ENCODE measurements at places on chromosomes 3 and 15.

GRCh38 chr3:56042326-56042951 is 425.8 kb downstream of the ERC2 start:
- DNase-seq = no peak

DNA sequence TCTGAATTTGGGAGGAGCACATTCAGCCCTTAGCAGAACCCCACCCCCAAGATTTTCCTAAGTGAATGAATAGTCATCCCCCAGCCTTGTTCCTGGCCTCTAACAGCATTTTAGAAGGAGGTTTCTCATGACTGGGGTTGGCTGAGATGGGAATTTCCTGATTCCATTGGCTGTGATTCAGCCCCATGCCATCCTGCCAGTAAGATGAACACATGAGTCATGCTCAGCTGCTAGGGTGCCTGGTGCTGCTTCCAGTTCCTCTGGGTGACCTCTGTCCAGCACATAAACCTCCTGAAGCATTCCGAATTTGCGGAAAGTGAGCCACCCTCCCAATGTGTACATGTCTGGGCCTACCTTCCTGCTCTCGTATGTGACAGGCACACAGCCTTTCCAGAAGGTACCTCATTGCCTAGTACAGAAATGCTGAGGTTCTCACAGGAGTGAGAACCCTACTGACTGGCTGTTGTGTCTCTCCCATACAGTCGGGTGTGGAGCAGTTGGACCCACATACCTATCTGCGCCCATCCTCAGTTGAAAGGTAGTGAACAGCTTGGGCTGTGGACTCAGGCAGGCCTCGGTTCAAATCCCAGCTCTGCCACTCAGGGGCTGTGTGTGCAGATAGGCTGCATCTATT is 91.7 kb downstream of the APBA2 start:
- no peak for DNase-seq

DNA sequence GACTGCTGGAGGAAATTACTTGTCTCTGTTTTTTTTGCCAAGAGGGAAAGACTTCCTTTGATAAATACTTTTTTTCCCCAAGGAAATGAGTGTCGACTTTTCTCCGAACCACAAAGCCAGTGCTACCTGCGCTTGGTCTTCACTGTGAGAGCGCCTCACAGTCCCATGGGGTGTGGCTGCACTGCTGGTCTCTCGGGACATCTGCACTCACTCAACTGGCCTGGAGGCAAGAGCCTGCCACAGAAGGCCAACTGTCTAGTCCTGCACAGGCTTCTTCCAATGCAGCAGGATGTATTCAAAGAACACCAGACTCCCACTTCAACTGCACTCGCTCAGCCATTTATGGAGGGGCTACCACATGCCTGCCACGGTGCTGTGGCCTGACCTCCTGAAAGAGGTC is 40.6 kb upstream of the CGNL1 start:
- DNase-seq = no peak

DNA sequence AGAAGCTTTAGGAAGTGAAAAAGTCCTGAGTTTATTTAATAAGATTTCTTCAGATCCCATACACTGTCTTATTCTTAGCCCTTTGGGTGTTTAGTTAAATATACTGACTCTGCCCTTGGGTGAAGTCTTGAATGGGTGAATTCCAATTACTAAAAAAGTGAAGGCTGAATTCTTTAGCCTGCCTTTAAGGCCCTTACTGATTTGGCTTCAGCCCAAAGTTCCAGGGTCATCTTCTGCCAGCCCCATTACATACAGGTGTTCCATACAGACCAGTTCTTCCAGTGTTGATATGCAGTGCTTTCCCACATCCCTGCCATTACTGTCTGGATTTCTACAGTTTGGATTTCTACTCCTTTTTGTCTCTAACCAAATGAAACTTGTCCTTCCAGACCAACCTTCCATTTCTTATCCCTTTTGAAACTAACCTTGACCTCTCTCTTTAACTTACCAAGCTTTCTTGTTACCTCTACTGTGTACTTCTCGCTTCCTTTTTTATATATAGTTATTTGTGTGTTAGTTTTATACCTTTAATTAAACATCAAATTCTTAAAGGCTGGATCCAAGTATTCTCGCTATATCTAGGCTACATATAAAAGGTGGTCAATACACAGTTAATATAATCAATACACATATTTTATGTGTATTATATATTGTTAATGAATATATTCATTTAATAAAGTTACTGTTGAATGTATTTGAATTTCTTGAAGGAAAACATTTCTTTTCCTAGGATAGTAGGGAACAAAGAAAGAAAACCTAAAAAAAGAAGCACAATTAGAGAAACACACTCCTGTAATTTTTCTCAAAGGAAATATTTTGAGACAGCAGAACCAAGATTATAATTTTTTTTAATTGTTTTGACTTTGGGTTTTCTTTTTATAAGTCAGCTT is 15.0 kb downstream of the MBNL1 start:
- DNase-seq = no peak

GRCh38 chr15:82855286-82856100 is 46.1 kb downstream of the WHAMM start:
- DNase-seq = no peak

DNA sequence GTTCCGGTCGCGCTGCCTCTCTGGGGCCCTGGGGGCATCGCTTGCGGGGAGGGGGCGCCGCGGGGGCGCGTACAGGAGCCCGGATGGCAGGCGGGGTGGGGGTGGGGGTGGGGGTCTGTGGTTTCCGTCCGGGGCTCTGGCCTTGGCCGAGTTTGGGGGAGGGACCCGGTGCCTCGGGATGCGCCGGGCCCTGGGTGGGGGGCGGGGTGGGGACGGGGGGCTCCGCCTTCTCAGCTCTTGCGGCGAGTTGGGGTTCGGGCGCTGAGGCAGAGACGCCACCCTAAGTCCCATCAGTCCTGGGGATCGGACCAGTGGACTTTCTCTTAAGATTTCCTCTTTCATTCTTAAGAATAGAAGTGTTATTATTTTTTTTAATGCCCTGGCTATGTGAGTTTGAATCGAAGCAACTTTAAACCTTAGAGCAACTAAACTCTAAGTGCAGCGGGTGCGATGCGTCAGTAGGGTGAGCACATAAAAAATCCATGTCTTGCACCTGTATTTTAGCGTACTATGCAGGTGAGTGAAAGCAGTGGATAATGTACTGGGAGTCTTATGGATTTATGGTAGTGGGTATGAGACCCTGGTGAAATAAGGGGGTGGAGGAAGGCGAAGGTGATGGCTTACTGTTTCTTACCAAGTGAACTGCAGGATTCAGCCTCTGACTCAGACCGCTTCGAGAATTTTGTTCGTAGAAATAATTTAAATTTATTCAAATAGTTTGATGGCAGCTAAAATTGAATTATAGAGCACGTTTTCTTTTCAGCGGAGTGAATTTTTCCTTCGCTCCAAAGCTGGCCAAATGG is 762 bp downstream of the CTNNB1 start:
- DNase-seq = peak; percentile 46

- no peak for DNase-seq
These were observed 221.3 kb downstream of the OPA1 start for GRCh38 chr3:193814166-193814892.

- DNase-seq = no peak
These were observed 231.6 kb downstream of the ZIC1 start for GRCh38 chr3:147640781-147641180.

DNA sequence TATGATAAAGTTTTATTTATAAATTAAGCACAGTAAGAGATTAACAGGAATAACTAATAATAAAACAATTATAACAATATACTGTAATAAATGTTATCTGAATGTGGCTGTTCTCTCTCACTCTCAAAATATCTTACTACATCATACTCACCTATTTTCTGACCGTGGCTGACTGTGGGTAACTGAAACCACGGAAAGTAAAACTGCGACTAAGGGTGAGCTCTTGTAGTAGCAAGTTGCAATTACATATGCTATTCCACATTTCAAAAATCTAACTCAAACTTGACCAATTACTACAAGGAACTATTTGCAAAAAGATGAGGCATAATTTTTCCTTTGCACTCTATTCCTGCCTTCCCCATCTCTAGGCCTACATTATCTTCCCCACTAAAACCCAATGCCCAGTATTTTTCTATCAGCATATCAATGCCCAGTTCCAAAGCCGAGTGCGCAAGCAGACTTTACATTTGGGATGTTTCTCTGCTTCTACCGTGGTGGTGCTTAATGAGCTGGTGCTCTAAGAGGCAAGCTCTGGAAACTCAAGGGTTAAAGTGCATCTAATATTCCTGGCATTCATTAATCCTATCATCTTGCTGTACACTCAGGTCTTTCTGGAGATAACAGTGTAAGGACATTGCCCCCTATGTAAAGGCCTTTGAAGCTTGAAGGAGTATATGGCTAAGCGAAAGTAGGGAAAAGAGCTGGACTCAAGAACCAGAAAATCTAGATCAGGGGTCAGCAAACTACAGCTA is 6.7 kb downstream of the PCYT1A start:
- DNase-seq = no peak

- DNase-seq = no peak
These were observed 51.7 kb upstream of the CAPN7 start for GRCh38 chr3:15154326-15154725.

DNA sequence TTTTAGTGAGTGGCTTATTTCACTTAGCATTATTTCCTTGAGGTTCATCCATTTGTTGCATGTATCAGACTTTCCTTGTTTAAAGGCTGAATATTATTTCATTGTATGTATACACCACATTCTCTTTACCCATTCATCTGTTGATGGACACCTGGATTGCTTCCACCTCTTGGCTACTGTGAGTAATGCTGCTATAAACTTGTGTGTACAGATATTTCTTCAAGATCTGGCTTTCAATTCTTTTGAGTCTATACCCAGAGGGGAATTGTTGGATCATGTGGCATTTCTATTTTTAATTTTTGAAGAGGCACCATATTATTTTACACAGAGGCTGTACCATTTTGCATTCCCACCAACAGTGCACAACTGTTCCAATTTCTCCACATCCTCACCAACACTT is 313.5 kb downstream of the RPLP1 start:
- DNase-seq = no peak

DNA sequence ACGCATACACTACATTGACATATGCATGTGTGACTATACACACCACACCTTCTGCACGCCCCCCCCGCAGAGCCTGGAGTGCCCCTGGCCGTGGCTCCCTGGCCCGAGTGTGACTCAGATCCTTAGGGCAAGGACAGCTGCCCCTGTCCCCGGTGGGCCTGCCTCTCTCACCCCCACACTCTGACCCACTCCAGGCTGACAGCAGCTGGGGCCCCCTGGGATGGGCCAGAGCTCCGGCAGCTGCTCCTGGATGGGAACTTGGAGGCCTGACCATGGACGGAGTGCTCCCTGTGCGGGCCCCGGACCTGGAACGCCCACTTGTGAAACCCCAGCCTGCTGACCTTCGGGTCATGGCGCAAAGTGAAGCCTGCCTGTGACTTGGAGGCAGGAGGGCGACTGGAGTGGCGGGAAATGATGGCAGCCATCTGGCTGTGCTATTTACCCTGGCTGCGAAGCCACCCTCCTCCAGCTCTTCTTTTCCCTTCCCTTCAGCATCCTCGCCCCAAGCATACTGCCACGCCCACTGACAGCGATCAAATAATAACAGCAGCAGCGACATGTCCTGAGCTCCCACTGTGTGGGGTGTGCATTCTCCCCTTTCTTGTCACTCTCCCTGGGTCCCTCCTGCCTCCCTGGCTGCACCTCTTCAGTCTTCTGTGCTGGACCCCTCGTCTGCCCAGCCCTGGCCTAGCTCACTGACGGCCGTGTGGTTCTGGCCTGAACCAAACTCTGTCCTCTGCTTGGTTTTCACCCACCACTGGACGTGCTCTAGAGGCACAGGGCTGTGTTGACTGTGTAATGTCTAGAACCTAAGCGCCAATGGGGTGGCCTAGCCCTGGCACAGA is 90.7 kb upstream of the MEF2A start:
- DNase-seq = no peak

GRCh38 chr3:127808197-127808596 is 14.1 kb downstream of the MGLL start:
- DNase-seq = no peak

- DNase-seq = no peak
These were observed 5.9 kb downstream of the ZBTB20 start for GRCh38 chr3:115141033-115141757.

DNA sequence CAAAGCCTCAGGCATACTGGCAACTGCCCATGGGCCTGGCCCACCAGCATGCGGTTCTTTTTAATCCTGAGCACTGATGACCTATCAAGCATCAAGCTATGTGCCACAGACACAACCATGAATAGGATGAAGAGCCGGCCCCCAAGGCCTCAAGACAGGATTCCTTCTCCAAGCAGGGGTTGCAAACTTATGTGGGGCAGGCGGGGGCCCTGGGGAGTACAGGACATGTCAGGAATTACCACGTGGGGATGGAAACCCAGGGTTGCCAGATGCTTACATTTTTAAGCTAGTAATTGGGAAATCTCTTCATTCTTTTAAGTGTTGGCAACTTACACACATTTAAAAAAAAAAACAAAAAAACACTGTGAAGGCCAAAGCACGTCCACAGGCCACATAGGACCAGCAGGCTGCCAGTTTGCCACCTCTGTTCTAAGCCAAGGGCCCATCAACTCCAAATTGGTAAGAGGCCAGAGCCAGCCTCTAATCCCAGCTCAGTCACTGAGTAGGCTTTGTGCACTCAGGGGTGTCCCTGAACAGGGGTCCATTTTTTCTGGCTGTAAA is 32.8 kb downstream of the BDH1 start:
- DNase-seq = no peak

GRCh38 chr3:172061724-172062184 is 22.4 kb downstream of the FNDC3B start:
- DNase-seq = no peak

GRCh38 chr15:74403588-74403919 is 30.2 kb downstream of the SEMA7A start:
- no peak for DNase-seq

Data from HuH-7.5 (cell line).